ENCODE measurements at places on chromosomes 3 and 15.
A peak's percentile ranks its signal among the peaks of the same experiment; 100 is the strongest.

DNA sequence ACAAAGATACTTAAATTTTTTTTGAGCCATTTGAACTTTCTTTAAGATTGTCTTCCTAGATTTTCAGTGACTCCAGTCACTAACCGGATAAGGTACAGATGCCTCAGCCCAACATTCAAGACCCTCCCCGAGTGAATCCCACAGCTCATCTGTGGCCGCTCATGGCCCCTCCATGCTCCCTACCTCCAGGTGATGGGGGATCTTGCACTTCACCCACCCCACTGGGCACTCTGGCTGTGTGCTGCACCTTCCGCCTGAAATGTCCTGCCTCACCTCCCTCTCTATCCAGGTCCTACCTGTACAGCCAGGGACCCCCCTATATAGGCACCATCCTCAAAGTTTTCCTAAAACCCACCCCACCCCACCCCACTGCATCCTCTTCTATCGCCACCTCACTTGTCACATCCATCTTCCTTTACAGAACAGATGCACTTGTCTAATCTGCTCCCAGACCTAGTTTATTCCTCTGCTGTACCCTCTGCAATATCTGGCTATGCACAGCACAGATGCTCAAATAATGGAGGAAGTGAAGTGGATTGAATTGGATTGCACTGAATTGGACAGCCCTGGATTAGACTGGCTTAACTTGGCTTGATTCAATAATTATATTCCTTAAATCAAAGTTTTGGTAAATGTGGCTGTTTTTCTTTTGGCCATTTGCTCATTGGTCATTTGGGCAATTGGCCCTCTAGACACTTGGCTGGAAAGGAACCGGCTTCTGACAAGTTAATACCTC lies 24.5 kb downstream of the NTRK3 start:
- DNase-seq: no peak

DNA sequence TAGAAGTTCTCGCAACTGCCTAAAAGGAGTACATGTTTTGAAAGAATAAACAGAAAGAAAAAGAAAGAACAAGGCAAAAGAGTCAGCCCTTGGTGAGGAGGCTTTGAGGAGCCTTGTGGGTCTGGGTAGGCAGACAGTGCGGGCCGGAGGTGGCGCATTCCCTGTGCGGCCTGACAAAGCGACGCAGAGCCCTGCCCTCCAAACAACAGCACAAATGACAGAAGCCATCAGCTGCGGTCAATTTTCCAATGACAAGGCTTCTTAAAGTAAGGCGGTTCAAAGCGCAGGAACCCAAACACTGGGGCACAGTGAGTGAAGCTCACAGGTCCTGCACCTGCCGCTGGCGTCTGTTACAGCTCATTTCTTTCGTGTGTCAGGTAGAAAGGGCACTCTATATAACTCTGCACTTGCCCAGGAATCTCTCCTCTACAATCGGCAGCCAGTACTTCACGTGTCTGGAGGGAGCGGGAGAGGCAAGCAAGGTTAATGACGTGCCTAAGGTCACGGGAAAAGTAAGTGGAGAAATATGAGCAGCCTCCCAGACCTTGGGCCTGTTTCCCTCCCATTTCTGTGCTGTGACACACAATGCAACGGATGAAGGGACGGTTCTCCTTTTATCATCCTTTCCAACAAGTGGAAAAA lies 178.1 kb downstream of the OPA1 start:
- DNase-seq: no peak

GRCh38 chr15:50112488-50113186 lies 6.4 kb downstream of the ATP8B4 start:
- DNase-seq: no peak

GRCh38 chr3:9669720-9670432 lies 20.6 kb downstream of the MTMR14 start:
- DNase-seq: peak; percentile 16

DNA sequence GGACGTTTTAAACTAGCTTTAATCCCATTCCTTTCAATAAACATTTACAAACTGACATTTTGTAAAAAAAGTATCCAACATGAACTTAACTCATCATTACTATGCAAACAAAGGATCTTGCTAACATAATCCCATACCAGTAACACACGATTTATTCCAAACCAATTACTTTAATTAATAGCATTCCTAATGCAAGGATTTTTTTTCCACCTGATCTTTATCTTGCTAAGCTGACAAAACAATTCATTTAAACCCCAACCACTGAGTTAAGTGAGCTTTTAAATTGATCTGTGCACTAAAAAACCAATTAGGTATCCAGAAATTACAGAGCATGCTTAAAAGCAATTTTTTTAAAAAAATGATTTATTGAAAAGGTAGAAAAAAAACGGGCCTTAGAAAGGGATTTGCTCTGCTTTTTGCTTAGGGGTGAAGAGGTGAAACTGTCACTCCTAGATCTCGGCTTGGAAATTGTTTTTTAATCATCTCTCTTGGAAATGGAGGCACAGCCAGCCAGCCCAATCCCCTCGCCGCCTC lies 1.2 kb downstream of the SH3BP5 start:
- no peak for DNase-seq

GRCh38 chr3:25689226-25689625 lies 24.5 kb upstream of the TOP2B start:
- no peak for DNase-seq

DNA sequence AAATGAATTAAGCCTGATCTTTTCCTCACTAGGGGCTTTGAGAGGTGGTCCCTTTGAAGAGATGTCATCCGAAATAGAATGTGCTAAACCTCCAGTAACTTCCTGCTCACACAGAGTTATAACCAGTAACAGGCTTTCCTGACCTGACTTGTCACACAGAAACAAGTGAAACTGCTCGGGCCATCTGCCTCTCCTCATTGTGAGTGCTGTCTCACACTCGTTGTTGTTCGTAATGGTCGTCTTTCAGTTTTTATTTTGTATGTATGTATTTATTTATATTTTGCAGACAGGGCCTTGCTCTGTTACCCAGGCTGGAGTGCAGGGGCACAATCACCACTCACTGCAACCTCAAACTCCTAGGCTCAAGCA lies 24.0 kb downstream of the ACSBG1 start:
- DNase-seq: no peak

DNA sequence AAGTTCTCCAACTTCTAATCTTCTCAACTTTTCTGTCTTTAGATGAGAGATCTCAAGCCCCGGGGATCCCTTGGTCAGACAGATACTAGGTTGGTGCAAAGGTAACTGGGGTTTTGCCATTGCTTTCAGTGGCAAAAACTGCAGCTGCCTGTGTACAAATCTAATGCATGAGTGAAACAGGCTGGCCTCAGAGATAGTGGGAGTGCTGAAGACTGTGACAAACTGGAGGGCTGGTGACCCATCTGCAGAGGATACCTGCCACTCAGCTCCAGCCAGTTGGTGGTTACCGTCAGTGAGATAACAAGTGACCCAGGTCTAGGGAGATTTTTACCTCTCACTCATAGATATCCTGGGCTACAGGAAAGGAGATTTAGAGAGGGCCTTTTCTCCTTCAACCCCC lies 85.7 kb downstream of the RYR3 start:
- no peak for DNase-seq

DNA sequence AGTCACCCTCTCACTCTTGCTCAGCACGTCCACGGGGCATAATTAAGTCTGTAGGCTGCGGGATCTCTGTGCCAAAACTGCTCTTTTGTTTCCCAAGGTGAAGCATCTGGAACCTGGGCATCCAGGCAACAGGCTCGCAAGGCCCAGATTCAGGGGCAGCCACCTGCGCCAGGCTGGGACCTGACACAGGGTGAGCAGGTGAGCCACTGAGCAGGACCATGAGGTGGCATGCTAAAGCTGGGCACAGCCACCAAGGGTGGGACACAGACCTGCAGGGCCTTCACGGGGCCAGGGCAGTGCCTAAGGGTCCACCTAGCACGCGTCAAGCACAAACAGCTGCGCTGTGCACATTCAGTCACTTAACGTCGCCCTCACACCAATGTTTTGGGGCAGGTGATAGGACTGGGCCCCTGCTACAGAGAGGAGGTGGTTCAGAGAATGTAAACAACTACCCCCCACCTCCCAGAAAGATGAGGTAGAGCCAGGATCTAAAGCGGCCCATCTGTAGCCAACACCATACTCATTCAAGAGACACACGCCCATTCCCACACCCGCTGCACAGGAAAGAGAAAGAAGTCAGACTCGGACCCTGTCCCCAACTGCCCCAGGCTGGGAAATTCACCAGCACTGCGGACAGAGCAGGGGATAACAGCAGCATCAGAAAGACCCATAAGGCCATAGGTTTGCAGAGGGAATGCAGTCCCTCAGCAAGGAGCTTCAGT lies 16.3 kb downstream of the XXYLT1 start:
- DNase-seq: no peak

All from fibroblast of gingiva (primary cell).